ENCODE measurements at places on chromosomes 11 and 22.

GRCh38 chr22:45932071-45932470 lies 44.9 kb downstream of the WNT7B start:
- no peak for DNase-seq

DNA sequence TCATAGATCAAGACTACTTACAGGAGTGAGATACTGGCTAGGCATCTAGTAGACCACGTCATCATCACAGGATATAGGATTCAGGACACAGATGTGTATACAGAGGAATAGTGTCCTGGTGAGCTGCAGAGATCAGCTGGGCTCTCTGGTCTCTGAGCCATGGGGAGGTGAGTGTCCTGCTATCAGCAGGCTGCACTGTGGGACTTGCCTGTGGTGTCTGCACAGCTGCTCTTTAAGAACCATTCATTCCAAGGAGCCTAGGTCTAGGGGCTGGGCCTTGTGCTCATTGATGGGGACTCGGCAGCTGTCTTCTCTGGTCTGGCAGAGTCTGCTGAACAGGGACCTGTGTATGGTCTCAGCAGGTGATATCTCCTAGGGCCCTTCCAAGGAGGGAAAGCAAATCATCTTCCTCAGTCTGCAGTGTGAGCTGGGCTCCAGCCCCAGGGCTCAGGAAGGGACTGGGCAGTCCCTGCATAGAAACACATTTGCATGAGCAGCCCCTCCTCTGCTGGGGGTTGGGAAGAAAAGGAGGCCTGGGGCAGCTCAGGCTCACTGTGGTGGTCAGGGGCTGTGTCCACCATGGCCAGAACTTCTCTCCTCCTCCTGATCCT lies 66.1 kb upstream of the VPREB1 start:
- no peak for DNase-seq

GRCh38 chr11:60924110-60924905 lies at the start of gene TMEM132A:
Gene TMEM132A, plus strand, starts transcription at chr11:60924460. Its CDS starts 174 bp downstream, at chr11:60924634.
- peak; percentile 51 for DNase-seq

GRCh38 chr11:35138943-35139721 lies at the start of gene CD44:
Gene CD44, plus strand, starts transcription at chr11:35139171. Its CDS starts 133 bp downstream, at chr11:35139304.
- DNase-seq: no peak

- no peak for DNase-seq
Observed at GRCh38 chr11:120318906-120319305, 6.2 kb upstream of the TLCD5 start.

- DNase-seq: no peak
Observed at GRCh38 chr11:3955299-3955665, 99.8 kb downstream of the STIM1 start.

- DNase-seq: no peak
Observed at GRCh38 chr22:36334821-36335603, 52.8 kb downstream of the MYH9 start.

DNA sequence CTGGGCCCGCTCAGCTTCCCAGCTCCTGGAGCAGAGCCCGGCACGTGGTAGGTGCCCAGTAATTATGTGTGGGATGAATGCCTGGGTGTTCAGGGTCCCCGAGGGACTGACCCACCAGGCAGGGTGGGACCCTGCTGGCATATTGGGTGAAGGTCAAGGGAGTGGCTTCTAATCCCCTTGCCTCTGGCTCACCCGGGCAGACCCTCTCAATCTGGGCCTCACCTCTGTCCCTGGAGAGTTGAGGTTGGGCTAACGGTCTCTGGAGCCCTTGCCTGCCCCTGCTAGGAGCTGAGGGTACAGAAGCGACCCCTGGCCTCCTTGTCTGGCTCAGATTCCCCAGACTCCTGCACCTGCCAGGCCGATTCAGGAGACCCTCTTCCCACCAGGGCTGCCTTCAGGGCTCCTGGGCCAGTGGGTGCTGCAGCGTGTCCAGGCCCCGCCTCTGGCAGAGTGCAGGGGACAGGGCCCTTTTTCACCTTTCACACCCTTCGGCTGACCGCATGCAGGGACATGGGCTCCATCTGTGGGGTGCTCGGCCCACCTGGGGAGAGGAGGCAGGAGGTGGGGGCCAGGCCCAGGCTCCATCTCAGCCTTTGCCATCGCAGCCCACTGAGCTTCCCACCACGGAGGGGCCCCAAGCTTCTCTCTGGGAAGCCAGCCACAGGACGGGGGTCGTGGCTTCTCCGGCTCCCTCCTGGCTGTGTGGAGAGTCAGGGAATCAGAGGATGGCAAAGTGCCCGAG lies 3.8 kb upstream of the CTSD start:
- no peak for DNase-seq

GRCh38 chr22:39414886-39415285 lies 15.3 kb downstream of the TAB1 start:
- DNase-seq: no peak

- no peak for DNase-seq
Observed at GRCh38 chr22:28581016-28581415, 98.6 kb downstream of the TTC28 start.

DNA sequence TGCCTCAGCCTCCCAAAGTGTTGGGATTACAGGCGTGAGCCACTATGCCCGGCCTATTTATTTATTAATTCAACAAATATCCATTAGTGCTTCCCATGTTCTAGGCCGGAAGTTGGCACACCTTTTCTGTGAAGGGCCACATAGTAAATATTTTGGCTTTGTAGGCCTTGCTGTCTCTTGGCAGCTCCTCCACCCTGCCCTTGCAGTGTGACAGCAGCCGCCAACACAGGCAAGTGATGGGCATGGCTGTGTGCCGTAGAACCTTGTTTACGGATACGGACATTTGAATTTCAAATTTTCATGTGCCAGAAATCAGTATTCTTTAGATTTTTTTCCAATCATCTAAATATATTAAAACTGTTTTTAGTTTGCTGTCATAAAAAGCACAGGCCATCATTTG lies 139.5 kb downstream of the WNT7B start:
- DNase-seq: no peak

DNA sequence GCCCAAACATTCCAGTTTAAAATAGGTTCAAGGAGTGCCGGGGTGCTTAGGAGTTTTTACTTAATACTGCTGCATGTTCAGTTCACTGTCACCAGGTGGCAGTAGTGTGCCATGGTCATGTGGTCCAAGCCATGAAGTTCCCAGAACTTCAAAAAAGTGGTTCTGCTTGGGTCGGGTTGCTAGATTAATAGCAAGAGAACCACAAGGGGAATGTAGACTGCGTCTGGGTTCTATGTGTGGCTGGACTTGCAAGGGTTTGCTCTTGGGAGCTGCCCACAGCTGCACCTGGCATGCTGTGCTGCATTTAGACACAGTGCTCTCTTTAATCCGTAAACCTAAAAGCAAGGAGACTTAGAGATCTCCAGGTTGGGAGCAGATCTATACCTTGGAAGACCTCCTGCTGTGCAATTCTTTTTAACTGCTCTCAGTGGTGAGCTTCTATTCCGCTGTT lies 6.5 kb upstream of the SPON1 start:
- no peak for DNase-seq

- DNase-seq: no peak
Observed at GRCh38 chr22:38844315-38845003, 631 bp upstream of the NPTXR start.

DNA sequence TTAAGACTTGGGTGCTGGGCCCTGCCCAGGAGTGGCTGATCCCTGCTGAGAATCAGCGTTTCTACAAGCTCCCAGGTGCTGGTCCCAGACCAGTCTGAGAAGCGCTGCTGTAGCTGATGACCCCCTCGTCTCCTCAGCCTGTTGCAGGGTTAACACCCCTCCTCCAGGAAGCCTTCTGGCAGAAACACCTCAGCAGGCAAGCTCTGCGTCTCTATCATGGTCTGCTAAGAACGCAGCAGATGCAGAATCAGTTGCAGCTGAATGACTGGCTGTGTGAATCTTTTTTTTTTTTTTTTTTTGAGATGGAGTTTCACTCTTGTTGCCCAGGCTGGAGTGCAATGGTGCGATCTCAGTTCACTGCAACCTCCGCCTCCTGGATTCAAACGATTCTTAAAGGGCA lies 132.5 kb downstream of the CACNA1I start:
- no peak for DNase-seq

- DNase-seq: no peak
Observed at GRCh38 chr11:110587129-110587528, 125.1 kb downstream of the ARHGAP20 start.

GRCh38 chr11:123377355-123377754 lies 52.7 kb upstream of the GRAMD1B start:
- no peak for DNase-seq

DNA sequence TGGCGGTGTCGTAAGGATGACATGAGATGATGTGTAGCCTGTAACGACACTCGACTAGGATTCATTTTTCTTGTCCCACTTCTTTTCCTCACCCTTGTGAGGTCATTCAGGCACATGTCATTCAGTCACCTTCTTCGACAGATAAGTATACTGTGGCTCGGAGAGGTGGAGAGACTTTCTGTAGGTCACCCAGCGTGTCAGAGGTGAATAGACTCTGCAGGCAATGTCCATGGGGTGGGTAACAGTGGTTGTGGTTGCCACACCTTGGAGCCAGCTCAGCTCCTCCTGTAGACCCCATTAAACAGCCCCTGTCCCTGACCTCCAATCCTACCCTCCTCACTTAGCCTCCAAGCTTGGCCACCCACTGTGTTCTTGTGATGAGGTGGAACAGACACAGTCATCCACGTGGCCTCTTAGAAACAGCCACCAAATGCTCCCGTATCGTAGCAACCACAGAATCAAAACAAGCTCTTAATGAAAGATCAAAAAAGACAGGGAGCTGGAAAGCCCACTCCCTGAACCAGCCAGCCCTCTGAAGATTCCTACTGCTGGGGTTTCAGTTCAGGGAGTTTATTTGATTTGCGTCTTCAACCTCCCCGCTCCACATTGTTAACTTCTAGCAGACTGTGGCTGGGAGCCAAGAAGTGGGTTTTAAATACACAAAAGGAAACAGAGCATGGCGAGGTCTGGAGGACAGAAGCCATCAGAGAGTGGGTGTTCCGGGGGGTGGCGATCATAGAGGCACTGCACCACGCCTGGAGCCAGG lies 89.0 kb upstream of the GRK3 start:
- DNase-seq: peak; percentile 17

DNA sequence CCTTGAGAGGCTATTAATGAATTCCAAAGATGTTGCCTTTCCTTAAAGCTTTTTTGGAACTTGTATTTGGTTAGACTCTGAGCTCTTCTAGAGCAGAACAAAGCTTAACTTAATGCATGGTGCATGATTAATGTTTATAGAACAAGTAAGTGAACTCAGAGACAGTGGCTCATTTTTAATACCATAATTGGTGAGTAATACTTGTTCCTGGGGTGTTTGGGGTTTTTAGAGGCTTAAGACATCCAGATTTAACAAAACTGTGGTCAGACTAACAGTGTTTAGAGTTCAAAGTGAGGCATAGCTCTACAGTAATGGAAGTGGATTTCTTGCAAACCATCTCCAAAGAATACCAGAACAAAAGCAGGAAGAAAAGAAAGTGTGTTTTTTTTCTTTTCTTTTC lies 73.7 kb upstream of the CTSC start:
- DNase-seq: no peak

DNA sequence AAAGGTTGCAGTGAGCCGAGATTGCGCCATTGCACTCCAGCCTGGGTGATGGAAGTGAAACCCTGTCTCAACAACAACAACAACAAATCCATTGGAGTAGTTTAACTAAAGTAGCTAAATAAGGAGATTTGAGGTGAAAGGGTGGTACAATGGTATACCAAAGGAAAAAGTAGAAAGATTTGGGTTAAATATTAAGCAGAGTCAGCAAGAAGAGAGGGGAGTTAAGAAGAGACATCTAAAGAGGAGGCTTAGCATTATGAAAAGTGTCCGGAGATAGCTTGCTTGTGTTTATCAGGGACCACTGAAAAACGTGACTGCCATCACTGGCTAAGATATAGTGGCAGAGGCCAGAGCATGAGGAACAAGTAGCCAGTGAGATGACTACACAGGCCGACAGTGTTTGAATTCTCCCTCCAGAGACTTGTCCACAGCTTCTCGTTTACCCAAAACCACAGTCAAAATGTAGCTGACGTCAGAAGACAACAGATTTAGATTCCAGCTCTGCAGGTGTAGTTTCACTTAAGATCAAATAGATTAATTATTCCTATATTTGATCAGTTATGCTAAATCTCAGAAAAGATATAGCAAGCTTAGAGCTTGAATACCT lies 32.6 kb upstream of the GRK2 start:
- no peak for DNase-seq

DNA sequence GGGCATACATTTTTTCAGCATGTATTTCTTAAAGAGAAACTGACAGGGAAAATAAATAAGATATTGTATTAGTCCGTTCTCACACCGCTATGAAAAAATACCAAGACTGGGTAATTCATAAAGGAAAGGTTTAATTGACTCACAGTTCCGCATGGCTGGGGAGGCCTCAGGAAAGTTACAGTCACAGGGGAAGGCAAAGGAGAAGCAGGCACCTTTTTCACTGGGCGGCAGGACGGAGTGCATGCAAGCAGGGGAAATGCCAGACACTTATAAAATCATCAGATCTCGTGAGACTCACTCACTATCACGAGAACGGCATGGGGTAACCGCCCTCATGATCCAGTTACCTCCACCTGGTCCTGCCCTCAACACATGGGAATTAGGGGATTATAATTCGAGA lies 44.2 kb downstream of the PPFIA1 start:
- no peak for DNase-seq

GRCh38 chr11:70445091-70445490 lies 46.8 kb downstream of the CTTN start:
- DNase-seq: no peak

DNA sequence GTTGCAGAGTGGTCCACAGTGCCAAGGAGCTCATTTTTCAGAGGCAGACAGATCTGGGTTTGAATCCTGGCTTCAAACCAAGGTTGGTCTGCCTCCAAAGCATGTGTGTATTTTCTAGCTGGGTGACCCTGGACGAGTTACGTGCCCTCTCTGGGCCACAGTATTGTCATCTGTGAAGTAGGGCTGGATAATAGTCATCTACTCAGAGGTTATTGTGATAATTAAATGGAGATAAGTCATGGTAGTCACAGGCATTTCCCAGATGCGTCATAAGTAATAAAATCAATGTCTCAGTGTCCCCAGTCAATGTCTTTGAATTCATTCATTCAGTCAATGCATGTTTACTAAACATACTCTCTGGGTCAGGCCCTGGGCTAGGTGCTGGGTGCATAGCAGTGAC lies 8.6 kb downstream of the OMP start:
- DNase-seq: no peak

DNA sequence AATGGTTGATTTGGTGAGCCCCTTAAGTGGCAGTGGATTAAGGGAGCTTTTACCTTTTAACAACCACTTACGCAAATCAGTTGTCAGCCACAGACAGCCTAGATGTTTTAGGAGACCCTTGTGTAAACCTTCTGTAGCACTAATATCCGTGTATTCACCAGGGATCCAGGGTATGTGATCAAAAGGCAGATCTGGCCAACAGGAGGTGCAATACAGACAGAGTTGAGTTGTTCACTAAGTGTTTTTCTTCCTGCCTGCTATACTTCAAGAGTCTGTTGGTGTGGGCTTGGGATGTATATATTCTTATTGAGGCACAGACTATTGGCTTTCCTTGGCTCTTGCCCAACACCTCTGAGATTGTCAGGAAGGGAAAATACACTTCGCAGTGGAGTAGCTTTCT lies 175.1 kb downstream of the FAT3 start:
- no peak for DNase-seq

- DNase-seq: peak; percentile 69
Observed at GRCh38 chr11:44507896-44508445, 57.5 kb upstream of the CD82 start.

Measured in DMS 273 treated with DMSO at 0.1 percent for 48 hours (cell line).